ENCODE measurements at places on chromosomes 2 and 18.

GRCh38 chr2:39150102-39150562 is 29.3 kb upstream of the SOS1 start:
- no peak for DNase-seq

DNA sequence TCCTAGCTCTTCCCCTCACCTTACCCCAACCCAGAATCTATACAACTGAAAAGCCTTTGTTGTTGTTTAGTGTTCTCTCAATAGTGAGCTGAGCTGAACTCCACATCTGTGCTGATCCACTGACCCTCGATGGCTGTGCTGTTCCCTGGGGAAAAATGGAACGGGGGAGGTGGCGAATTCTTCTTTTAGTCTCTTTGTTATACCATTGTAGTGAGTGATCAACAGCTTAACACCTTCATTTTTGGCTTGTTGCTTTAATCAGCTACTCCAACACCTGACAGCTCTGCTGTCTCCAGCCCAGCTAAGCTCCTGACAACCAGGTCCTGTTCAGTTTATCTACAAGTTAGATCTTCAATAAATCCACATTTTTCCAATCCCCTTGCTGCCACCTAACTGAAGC is 25.7 kb downstream of the PLA2R1 start:
- DNase-seq, result no peak

GRCh38 chr2:240565333-240566202 is 2.7 kb upstream of the RNPEPL1 start:
- DNase-seq, result peak; percentile 51

DNA sequence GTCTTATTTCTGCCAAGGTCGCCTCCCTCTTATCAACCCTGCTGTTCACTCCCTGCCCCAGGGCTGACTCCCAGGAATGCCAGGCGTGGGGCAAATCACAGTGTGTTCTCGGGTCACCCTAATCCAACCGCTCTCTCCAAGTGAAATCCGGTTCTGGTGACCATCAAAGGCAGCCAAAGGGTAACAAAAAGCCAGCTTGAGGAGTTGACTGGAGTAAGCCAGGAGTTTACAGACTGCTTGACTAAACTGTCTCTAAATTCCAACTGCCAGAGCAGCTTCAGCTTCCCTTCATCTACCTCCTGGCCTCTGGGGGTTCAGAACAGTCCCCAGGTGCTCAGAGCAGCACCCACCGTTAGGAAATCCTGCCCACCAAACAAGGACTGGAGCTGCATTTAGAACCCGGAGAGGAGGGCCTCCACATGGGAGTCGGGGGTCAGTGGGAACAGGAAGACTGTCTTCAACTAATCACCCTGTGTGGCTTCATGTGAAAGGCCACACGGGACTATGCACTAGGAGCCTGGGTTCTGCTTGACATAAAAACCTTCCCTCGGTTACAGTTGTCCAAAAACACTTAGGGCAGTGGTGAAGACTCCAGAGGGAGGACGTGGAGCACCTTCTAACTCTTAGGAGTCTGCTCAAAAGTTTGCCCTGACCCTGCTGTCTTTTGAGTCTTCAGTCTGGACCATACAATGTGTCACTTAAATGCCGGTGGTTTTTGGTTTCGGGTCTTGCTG is 24.2 kb upstream of the MCFD2 start:
- peak; percentile 53 for DNase-seq

- DNase-seq, result no peak
These were observed 133.6 kb downstream of the SOCS6 start for GRCh38 chr18:70422391-70422965.

- no peak for DNase-seq
These were observed 31.6 kb downstream of the LIMS1 start for GRCh38 chr2:108565778-108566375.

DNA sequence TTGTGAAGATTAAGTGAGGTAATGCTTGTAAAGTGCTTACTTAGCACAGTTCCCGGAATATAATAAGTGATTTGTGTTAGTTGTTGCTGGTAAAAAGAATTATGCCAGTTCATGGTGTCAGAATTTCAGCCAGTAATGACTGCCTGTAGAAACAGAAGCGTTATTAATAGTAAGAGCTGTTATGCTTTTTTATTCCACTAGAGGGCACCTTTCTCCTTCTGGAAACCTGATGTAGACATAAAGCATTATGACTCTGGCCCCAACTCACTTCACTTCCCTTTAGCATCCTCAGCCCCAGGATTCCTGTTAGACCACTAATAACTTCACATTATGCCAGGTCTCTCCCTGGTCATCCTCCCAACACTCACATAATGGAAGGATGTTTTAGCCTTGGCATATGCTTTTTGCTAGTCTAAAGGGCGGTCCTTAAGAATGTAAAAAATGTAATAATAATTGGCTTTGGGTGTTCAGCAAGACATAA is 34.9 kb downstream of the C18orf54 start:
- DNase-seq, result no peak

DNA sequence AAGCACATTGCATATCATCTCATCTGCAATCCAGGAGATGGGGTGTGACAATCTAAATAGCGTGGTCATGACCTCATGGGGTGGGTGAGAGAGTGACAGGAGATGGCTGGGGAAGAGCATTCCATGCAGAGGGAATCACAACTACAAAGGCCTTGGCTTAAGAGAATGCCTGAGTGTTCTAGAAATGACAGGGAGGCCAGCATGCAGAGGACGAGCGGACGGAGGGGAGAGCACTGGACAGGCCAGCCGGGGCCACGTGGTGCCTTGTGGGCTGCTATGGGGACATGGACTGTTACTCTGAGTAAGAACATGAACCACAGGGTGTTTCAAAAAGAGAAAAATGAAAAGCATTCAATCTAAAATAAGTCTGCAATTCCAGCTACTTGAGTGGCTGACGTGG is 117.9 kb upstream of the ODC1 start:
- no peak for DNase-seq

All from thyroid gland (tissue), 4 donors.